CD8-positive, alpha-beta memory T cell (primary cell): ENCODE measurements at places on chromosomes 1 and 21.
A peak's percentile ranks its signal among the peaks of the same experiment; 100 is the strongest.

- no peak for DNase-seq
Measured at GRCh38 chr1:112651205-112651604, 23.3 kb upstream of the MOV10 start.

DNA sequence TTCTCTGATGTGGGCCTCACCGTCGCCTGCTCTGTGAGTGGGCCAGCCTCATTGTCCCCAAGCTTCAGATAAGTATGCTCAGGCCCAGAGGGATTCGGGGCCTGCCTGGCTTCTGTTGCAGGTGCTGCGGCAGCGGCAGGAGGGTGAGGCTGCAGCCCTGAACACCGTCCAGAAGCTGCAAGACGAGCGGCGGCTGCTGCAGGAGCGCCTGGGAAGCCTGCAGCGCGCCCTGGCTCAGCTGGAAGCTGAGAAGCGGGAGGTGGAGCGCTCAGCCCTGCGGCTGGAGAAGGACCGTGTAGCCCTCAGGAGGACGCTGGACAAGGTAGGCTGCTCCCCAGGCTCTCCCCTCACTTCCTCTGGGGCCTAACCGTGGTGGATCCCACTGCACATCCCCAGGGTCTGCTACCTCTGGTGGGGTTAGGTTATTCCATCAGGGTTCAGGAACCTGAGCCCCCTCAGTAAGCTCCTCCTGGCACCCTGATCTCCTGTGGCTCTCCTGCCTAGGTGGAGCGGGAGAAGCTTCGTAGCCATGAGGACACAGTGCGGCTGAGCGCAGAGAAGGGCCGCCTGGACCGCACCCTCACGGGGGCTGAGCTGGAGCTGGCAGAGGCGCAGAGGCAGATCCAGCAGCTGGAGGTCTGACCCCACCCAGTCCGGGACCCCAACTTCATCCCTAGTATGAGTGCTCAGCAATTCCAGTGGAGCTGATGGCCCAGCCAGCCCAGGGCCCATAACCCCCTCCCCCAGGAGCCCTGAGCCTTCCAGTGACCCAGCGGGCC is 10.1 kb downstream of the MFAP2 start:
- DNase-seq: no peak

DNA sequence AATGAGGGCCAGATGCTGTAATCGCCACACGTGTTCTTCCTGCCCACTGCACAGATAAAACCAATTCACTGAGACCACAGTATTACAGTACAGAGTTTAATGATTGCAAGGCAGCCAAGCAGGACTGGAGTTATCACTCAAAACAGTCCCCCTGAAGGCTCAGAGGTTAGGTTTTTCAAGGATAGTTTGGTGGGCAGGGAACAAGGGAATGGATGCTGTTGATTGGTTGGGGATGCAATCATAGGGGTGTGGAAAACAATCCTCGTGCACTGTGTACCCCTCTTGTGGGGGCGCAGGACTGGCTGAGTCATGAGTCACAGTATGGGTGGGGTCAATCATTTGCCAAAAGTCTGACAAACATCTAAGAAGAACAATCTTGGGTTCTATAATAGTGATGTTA is 12.4 kb upstream of the USP1 start:
- no peak for DNase-seq

DNA sequence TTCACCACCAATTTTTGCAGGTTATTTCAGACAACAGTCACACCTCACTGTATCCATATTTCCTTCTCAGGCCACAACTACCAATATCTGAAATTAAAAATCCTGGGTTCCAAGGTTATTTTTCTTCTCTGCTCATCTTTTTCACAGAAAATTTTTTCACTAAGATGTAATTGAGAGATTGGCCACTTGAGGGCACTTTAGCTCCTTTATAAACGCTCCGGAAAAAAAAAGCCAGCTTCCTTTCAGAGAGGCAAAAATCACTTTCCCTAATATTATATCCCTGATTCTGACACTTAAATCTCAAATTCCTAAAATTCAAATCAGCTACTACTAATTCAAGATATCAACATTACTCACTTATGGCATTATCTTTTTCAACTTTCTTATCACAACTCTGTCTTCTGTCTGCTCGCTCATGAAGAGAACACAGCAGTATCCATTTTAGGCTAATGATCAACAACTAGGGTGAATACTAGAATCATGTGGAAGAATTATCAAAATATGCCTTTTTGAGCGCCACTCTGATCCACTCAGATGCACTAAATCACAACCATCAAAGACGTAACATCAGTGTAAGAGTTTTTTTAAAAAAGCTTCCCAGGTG is 101.4 kb upstream of the RGS1 start:
- peak; percentile 23 for DNase-seq

- DNase-seq: no peak
Measured at GRCh38 chr1:10155087-10155712, 55.2 kb upstream of the KIF1B start.

GRCh38 chr1:185442050-185442449 is 125.0 kb upstream of the IVNS1ABP start:
- DNase-seq: no peak

DNA sequence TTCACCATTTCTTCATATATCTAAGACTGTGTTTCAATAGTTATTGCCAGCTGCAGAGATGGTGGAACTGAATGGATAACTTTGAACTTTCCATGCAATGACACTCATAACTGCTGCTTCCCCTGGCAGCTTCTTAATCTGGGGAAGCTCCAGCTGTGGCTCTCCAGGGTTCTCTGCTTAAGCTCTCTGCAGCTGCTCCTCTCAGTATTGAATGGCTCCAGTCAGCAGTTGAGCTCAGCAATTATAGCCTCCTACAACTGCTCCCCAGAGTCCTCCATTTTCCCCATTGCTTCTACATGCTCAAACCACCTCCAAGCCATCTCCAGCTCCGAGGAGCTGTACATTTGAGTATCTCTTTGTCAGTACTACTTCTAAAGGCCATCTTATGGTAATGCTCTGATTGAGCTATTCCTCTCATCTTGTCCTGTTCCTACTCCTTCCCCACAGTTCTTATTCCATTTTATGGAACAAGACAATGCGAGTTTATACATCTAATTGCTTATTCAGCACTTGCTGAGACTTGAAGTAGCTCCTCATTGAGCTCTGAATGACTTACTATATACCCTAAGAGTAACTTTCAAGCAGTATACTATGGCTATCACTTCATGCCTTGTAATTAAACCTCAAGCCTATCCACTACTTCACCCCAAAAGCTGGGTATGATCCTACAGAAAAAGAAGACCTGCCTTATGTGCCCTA is 362.4 kb downstream of the NEGR1 start:
- no peak for DNase-seq

- no peak for DNase-seq
Measured at GRCh38 chr1:230356869-230357794, 69.0 kb downstream of the PGBD5 start.

GRCh38 chr1:213106298-213106697 is 55.3 kb downstream of the RPS6KC1 start:
- no peak for DNase-seq

- no peak for DNase-seq
Measured at GRCh38 chr1:159937054-159937750, 8.2 kb downstream of the IGSF9 start.

DNA sequence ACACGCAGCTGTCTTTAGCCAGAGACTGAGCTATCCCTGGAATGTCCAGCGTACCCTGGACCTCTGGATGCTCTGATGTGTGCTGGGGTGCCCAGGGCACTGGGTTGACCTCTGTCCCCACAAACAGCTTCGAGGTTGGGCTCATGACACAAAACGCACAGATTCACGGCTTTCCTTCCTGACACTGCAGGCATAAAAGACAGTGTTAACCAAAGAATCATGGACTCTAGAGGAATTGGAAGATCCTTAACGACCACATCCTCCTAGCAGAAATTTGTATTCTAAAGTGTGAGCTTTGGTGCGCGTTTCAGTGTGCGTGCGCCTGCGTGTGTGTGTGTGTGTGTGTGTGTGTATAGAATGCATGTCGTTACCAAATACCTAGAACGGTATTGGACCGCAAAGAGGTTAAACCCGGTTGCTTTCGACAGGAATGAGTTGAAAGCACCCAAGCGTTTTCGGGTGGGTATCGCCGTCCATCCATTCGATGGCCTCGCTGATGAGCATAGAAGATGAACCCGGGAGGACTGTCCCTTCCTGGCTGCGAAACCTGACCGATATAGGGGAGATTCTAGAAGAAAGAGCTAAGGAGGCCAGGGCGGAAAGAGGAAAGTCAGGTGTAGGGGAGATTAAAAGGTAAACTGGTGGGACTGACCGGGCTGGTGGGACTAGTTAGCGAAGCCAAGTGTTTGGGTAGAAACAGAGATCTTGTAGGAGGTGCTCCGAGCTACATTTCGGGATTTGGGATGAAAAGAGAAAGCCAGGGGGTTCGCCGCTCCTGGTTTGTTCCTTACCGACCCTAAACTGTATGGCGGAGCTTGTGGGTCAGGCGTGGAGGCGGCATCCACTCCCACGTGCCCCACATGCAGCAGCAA is 6.8 kb upstream of the LHX9 start:
- DNase-seq: no peak

DNA sequence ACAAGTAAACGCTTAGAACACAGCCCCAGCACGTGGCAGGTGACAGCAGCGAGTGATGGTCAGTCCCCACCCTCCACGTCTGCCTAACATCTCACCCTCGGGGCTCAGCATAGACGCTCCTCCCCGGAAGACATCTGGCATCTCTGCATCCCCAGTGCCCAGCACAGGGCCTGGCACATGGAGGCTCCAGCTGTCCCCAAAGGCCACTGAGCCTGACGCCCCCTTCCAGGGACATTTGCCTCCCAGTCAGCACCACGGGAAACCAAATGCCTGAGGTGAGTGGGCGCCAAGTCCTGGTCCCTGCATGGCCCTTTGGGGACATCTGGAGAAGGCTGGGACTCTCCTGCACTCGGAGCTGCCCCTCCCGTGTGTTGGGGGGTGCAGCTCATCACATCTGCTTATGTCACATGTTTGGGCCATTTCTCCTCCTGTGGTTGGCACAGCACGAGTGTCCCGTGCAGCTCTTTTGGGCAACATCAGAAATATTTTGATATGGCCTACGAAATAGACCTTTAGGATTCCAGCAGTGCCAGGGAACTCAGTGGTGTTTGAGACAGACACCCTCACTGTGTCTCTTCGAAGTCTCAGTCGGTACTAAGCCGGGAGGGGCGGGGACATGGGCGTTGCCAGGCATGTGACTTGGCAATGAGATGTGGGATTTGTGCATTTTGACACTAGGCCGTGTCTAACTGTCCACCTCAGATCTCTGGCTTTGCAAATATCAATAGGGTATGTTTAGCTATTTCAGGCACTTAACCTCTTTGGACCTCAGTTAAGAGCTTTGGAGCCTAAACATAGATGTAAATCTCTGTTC is 315.0 kb downstream of the PTPRU start:
- no peak for DNase-seq

GRCh38 chr1:26853156-26853555 is 9.8 kb upstream of the SFN start:
- DNase-seq: peak; percentile 65

DNA sequence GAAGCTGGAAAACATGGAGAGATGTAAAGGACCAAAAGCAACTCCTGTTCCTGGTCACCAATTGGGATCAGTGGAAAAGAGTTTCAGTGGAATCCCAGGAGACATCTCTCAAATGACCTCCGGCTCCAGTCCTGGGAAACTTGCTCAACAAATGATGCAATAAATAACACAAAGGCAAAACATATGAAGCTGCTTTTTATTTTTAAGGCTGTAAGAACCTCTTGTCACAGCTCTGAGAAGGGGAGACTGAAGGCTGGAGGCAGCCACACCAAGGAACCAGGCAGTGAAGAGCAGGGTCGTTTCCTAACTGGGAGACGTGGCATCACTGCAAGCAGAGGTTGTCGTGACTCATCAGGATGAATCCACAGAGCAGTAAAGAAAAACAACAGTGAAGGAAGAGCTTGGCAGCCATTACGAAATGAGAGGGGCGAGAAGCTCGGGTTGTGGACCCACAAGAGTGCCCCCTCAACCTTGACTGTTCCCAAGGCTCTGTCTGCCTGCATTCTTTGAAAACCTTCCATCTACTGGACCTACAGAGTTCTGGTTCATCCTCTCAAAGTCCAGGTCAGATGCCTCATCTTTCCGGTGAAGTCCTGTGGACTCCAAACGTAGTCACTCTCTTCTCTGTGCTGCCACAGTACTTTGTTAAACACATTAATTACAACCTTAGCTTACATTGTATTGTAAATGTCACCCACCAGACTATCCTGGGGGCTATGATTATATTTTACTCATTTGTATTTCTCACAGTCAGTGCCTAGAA is 32.1 kb downstream of the JAK1 start:
- DNase-seq: no peak

DNA sequence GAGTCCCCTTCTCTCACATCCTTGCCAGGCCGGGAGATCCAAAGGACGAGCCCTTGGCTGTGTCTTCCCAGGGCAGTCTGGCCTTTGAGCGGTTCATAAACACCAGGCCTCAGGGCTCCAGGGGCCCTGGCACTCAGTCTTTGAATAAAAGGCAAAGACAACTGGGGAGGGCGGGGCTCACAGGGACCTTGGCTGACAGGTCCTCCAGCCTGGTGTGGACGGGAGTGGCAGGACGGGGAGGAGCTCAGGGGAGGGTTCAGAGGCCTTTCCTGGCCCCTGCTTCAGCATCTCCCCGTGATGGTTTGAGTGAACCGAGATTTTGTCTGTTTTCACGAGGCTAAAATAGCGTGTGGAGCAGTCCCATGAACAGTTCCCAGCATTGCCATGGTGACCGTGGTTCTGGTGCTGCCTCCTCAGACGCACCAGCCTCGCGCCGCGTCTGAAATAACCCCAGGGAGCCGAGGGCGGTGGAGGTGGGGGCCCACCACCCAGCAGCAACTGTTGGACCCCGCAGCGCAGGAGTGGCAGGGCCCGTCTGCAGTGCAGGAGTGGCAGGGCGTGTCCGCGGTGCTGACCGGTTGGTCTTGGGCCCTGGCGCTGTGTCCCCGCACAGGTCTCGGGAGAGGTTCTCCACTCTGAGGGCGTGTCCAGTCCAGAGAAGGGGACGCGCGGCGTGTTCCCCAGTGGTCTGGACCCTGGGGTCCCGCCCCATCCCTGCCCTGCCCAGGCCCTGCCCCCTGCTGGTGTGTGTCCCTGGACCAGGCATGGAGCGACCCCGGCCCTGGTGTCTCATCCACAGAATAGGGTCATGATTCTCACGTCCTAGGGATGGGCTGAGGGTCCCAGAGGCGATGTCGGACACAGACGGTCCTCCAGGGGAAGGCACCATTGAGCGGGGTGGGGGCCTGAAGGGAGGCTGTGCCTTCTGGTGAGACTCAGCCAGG is 7.1 kb upstream of the PRKCZ start:
- DNase-seq: no peak
